ENCODE measurements at places on chromosomes 1 and 21.

- DNase-seq = no peak
Observed at GRCh38 chr21:40381111-40381510, 465.8 kb downstream of the DSCAM start.

DNA sequence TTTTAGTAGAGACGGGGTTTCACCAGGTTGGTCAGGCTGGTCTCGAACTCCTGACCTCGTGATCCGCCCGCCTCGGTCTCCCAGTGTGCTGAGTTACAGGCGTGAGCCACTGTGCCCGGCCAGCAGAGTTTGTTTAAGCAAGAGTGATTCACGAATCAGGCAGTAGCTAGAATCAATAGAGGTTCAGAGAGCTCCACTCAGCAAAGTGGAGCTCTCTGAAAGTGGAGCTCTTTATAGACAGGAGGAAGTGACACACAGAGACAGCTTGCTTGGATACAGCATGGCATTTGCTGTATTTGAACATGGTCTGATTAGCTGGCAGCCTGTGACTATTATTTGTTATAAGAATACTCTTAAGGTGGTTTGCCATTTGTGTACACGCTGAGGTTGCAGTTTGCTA lies 27.1 kb upstream of the CD34 start:
- DNase-seq = no peak

DNA sequence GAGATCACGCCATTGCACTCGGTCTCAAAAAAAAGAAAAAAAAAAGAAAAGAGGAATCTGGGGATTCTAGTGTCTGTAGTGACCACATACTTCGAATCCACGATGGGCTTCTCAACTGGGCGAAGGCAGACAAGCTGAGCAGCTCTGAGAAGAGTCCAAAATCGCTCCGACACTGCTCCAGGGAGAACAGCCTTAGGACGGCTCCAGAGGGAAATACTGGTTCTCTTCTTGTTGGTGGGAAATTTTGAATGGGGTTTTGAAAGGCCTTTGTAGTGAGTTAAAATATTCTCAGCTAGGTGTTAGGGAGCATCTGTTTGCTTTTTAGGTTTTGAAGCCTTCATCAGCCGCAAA lies 18.3 kb upstream of the HJV start:
- no peak for DNase-seq

GRCh38 chr1:33927721-33928120 lies 63.8 kb downstream of the HMGB4 start:
- no peak for DNase-seq

GRCh38 chr1:110951161-110951560 lies 12.6 kb downstream of the LRIF1 start:
- no peak for DNase-seq

- peak; percentile 82 for DNase-seq
Observed at GRCh38 chr21:45138199-45139002, 64.0 kb downstream of the ADARB1 start.

- no peak for DNase-seq
Observed at GRCh38 chr1:224289396-224289795, 40.6 kb downstream of the NVL start.

DNA sequence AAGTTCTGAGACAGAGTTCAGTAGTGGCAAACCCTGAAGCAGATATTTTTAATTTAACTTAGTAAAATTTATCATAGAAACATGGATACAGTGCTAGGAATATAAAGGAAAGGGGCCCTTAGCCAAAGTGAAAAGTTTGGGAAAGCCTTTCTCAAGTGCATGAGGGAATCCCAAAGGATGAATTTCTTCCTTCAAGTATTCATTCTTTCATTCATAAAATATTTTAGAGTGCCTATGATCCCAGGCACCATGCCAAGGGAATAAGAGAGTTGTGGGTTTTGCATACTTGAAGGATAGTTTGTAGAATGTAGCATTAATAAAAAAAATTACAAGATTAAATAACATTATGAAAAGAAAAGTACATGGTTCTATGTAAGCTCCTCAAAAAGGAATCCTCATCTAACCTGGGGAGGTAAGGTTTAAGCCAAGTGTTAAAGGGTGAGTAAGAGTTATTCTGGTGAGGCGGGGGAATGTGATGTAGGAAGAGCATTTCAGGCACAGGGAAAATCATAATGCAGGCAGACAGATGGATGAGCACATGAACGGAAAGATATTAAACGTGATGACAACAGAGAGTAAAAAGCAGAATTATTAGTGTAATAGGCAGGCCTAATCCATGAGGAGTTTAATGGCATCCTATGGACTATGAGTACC lies 40.4 kb upstream of the NTNG1 start:
- DNase-seq = no peak

- no peak for DNase-seq
Observed at GRCh38 chr1:115237023-115237422, 101.0 kb downstream of the NGF start.

Data from sciatic nerve (tissue), 2 donors.